Left ventricle myocardium inferior (tissue), 1 donor: ENCODE measurements at places on chromosomes 12 and 14. TPM values are rescaled to one million over a fixed set of nuclear protein-coding genes. Genes with fewer than 3 reads are reported as not detected.

Gene POTEM
- total RNA-seq = not detected

- no peaks in the 10 kb centered on the region for H3K36me3 ChIP-seq
- H3K27me3 ChIP-seq = no peaks in the 10 kb centered on the region
- no peak overlapping the region for H3K4me3 ChIP-seq
Observed at GRCh38 chr12:10638728-10639127, 25.3 kb upstream of the MAGOHB start.

- H3K4me1 ChIP-seq = peaks cover 68% of the 10 kb centered on the region
- H3K36me3 ChIP-seq = no peaks in the 10 kb centered on the region
- no peak for DNase-seq
- H3K27ac ChIP-seq = no peak overlapping the region
- no peaks in the 10 kb centered on the region for H3K27me3 ChIP-seq
Observed at GRCh38 chr14:70916799-70917198, 9.5 kb downstream of the PCNX1 start.

Gene FOXA1
- total RNA-seq = not detected

DNA sequence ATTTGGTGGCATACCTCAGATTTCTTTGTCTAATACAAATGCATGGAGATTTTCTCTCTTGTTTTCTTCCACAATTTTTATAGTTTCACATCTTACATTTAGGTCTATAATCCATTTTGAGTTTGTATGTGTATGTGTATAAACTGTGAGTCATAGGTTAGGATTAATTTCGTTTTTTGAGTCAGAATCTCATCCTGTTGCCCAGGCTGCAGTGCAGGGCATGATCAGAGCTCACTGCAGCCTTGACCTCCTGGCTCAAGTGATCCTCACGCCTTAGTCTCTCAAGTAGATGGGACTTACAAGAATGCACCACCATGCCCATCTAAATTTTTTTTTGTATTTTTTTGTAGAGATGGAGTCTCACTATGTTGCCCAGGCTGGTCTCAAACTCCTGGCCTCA is 71.6 kb downstream of the OTOGL start:
- H3K27me3 ChIP-seq = no peaks in the 10 kb centered on the region
- no peaks in the 10 kb centered on the region for H3K36me3 ChIP-seq
- H3K4me1 ChIP-seq = no peaks in the 10 kb centered on the region
- no peak for DNase-seq

GRCh38 chr12:101563212-101563611 is 31.6 kb upstream of the MYBPC1 start:
- no peak overlapping the region for H3K4me3 ChIP-seq
- DNase-seq = no peak
- no peaks in the 10 kb centered on the region for H3K36me3 ChIP-seq
- H3K27ac ChIP-seq = no peak overlapping the region
- peaks cover 3% of the 10 kb centered on the region for H3K4me1 ChIP-seq

Gene KCNC2
- not detected for total RNA-seq
